ENCODE measurements at places on chromosomes 1 and 21.

DNA sequence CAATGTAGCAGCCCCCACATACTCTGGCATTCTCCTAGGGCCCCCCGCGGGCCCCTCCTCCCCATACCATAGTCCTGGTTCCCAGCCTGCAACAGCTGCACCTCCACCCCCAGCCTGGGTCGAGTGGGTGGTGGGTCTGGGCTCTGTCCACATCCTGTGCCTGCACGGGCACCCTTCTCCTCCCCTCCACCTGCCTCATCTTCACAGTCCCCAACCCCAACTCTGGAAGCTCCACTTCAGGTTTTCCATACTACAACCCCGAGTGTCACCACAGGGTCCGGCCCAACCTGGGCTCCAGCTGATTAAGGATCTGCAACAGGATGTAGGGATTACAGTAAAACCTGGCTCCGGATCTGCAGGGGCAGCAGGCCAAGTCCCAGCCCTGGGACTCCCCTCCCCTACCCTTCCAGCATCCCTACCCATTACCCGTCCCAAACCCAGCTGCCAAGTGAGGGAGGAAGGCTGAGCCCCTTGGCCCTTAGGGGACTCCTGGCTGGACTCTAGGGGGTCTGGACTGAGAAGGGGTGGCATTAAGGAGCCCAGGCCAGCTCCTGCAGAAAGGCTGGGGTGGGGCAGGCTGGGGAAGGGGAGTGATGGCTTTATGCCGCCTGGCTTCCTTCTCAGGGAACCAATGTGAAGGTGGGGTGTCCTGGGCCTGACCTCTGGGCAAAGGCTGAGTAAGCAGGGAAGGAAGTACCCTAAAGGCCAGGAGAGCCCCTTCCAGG is 116.8 kb downstream of the CASZ1 start:
- peak; percentile 45 for DNase-seq

DNA sequence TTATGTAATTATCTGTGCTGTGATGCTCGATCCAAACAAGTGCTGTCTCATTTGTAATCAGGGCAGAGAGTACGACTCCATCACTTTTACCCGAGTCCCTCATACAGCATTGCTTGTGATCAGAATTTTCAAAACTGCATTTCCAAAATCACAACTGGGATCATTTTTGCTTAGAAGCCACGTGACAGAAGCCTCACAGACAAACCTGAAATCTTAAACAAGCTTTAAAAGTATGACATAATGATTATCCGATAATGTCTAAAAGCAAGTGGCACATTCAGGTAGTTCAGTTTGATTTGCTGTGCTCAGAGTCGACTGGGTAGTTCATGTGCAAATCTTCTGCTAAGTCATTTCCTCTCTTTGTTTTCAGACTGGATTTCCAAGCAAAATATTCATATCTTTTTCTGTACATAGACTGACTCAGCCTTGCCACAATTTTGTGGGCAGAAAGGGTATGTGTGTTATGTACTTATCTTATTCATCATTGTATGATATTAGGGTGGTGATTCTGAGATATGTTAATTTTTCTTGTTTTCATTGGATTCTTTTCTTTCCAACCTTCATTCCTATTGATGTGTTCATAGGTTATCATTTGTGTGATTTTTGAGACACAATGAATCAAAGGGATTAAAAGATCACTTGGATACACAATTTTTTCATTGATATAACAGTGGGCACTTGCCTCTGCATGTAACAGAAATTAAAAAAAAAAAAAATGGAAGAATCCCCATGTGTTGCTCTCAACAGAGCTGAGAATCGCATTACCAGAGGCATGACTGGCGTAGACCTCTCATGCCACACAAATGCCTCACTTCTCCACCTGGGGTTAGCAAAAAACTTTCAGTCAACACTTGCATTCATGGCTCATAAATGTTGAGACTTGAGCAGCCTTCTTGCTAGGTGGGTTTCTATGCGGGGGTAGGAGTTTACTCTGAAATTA is 355.7 kb downstream of the LTN1 start:
- DNase-seq: peak; percentile 0

DNA sequence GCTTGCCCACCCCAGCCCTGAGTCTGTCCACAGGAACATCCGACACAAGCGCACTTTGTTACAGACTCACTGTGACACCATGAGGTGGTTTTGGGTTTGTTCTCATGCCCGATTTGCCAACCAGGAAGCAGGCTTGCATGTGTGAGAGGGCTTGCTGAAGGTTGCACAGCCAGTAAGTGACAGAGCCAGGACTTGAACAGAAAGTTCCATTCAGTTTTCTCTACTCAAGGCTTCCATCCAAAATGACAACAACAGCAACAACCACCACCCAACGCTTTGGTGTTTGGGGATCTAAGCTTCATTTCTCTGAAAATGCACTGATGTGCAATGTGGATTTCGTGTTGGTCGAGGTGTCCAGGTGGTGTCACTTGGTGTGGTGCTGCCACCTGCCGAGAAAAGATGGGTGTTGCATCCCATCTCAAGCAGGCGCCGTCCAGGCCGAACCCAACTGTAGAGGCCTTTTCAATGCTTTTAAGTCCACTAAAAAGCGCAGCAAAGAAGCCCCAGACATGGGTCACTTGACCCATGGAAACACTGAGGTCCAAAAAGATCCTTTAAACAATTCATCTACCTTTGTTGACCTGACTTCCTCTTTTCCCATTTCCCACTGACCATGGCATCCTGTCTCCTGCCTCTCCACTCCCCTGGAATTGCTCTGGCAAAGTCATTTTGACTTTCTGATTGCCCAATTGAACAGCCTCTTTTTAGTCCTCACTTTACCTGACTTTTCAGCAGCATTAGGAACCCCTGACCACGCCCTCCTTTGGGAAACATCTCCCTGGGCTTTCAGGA is 12.2 kb downstream of the CITED4 start:
- peak; percentile 83 for DNase-seq

- peak; percentile 72 for DNase-seq
Measured at GRCh38 chr1:51549016-51549619, 30.1 kb upstream of the EPS15 start.

- DNase-seq: no peak
Measured at GRCh38 chr1:23483321-23484252, at the start of gene ASAP3. Gene ASAP3, minus strand, starts transcription at chr1:23484179. Its CDS starts 46 bp downstream, at chr1:23484133.

All from KBM-7 (cell line).